ENCODE measurements at places on chromosomes 7 and 10.

DNA sequence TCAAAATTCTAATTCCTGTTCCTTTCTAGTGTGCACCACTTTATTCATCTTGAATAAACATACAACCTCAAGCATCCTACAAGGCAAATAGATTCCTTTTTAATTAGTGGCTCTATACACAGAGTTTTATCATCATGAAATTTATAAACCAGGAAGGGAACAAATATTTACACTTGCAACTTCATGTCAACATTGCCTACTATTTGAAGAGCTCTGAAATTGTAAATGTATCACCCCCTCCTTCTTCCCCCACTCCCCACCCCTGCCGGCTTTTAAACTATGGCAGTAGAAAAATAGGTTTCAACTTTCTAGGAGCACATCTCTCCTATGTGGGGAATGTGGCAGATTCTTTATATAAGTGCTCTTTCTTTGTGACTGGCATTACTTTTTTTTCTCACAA, 49.6 kb downstream of the KAT6B start:
- DNase-seq, result no peak

DNA sequence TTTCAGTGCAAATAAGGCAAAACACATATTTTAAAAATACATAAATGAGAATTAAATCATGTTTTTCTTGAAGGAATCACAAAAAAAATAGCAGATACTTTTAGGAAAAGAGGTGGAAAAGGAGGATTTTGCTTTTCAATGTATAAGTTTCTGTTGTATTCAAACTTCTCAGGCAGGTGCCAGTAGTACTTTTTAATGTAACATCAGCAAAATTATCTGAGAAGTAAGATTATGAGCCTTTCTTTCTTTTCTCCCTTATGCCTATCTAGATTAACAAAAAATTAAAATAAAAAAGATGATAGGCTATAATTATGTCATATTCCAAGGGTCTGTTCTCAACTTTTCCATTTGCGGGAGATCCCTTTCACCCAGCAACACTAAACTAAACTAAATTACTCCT, 2.6 kb downstream of the DRGX start:
- no peak for DNase-seq

GRCh38 chr10:127080317-127080716, 116.1 kb downstream of the INSYN2A start:
- DNase-seq, result no peak

- DNase-seq, result peak; percentile 84
Measured at GRCh38 chr7:70338015-70338414, 739.7 kb downstream of the AUTS2 start.

GRCh38 chr7:157827045-157827862, 490.4 kb downstream of the DNAJB6 start:
- no peak for DNase-seq

- no peak for DNase-seq
Measured at GRCh38 chr7:143027683-143028082, 751 bp upstream of the OR9A2 start.

GRCh38 chr10:77348082-77348481, 289.5 kb downstream of the KCNMA1 start:
- no peak for DNase-seq

DNA sequence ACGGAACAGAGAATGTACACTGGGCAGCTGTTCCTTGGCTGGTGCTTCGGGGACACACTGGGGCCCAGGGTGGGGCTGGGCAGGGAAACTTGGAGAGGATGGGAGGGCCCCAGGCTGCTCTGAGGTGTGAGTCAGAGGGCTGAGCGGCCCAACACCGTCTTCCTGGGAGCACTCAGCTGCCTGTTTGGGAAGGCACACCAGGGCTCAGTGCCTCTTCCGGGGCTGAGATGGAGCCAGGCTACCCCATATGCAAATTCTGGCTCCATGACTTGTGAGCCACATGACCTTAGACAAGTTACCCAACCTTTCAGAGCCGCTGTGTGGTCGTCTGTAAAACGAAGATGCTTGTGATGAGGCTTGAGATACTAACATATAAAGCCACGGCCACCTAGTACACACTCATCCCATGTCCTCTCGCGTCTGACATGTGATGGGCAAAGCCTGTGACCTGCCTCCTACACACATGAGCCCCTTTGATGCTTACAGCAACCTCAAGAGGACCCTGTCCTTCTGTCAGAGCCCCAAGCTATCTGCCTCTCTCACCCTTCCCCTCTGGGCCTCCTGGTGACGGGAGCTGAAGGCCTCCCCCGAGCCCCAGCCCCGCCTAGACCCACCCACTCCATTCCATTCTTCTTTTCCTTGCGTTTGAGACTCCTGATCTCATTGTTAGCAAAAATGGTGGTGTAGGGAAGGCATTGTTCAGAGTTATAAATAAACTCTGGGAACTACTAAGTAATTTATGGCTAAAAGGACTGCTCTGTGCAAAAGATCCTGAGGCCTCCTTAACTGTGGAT, 26.1 kb downstream of the KLRG2 start:
- DNase-seq, result no peak

GRCh38 chr10:80964955-80965614, 427.4 kb downstream of the SH2D4B start:
- no peak for DNase-seq

DNA sequence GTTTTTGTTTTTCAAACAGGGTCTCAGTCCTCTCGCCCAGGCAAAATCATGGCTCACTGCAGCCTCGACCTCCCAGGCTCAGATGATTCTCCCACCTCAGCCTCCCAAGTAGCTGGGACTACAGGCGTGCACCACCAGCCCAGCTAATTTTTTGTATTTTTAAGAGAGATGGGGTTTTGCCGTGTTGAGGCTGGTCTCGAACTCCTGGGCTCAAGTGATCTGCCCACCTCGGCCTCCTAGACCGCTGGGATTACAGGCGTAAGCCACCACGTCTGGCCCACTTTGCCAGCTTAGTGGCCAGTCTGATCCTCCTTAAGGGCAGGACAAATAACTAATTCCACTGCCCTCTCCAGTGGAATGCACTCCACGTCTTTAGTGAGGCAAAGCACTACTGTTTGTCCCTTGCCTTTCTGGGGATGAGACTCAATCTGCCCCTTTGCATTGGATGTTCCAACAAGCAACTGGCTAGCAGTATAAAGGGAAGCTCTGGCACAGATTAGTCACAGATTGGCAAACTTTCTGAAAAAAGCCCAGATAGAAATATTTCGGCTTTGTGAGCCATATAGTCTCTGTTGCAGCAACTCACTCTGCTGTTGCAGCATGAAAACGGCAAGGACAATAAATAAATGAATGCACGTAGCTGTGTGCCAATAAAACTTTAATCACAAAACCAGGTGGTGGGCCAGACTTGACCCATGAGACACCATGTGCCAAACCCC, 143.8 kb upstream of the RHEB start:
- DNase-seq, result no peak

- DNase-seq, result no peak
Measured at GRCh38 chr7:30916767-30917166, 5.1 kb downstream of the AQP1 start.

GRCh38 chr10:52283174-52283573, 30.9 kb upstream of the DKK1 start:
- DNase-seq, result no peak

DNA sequence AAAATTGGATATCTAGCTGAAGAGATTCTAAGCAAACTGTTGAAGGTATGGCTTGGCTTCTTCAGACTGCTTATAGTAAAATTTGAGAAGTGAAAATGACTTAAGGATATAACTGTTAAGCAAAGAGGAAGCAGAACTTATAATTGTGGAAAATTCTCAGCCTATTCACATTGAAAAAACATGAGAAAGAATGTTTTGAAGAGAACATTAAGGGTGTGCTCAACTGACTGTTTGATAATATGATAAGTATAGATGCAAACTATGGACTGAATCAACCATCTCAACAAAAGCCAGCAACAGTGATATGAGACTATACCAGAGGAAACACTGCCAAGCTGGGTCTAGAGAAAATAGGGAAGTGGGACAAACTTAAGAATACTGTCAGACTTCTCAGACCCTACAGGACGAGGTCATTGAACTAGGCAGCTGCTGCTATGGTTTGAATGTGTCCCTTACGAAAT, 133.1 kb upstream of the PPP1R3A start:
- no peak for DNase-seq

DNA sequence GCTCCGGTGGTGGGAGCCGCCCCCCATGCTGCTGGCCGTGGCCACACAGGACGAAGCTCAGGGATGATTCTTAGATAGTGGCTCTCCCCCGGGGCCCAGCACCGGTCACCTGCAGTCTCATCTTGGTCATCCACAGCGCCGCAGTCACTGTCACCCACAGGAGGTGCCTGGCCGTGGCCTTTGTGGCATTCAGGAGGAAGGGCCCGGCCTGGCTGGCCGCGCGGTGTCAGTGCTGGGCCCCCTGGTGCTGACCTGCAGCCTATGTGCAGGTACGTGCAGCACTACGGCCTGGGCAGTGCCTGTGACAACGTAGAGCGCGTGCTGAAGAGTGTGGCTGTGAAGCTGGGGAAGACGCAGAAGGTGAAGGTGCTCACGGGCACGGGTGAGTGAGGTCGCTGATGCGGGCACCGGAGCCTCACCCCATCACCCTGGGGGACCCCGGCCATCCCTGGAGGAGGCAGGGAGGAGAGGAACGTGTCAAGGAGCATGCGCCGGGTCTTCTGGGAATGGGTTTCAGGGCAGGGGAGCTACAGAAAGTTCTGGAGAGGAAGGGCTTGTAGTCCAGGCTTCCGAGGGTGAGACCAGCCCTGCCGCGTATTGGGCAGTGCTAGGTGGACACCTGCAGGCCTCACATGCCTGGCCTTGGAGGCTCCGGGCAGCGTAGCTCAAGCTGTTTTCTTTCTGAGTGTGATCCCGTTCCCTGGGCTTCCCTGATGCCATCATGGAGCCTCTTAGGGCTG, 5.0 kb downstream of the SPRN start:
- no peak for DNase-seq

DNA sequence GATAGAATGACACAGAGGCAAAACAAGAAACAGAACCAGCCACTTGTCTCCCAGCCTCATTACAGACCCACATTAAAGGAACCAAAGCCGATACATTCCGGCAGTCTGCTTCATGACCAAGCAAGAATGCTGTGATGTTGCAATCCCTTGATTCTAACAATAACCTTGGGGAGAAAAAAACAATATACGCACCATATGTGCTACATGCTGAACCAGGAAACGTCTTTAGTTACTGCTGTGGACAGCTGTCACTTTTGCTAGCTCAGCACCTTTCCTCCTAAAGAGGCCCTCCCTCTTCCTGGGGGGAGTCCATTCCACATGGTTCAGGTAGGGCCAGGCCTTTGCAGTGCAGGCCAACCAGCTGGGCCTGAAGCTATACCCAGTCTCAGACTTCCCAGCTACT, 79.1 kb downstream of the PRTFDC1 start:
- no peak for DNase-seq

DNA sequence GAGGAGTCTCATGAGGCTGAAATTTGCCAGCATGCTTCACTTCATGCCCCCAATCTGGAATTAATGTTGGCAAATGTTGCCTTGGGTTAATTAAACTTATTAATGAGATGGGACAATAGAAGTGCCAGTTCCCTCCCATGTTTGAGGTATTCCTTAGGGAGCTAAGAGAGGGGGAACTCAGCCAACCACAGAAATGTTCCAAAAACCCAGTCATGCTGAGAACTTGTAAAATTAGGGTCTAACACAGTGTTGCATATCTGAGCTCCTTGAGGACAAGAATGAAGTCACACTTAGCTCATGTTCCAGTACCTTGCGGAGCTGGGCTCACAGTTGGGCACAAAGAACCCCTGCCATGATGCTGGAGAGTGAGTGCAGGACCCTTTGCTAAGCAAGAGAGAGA, 89.4 kb downstream of the OAT start:
- DNase-seq, result no peak

- no peak for DNase-seq
Measured at GRCh38 chr10:113379091-113379490, 173.8 kb upstream of the HABP2 start.

- DNase-seq, result no peak
Measured at GRCh38 chr7:13198036-13198435, 510.6 kb downstream of the ARL4A start.

DNA sequence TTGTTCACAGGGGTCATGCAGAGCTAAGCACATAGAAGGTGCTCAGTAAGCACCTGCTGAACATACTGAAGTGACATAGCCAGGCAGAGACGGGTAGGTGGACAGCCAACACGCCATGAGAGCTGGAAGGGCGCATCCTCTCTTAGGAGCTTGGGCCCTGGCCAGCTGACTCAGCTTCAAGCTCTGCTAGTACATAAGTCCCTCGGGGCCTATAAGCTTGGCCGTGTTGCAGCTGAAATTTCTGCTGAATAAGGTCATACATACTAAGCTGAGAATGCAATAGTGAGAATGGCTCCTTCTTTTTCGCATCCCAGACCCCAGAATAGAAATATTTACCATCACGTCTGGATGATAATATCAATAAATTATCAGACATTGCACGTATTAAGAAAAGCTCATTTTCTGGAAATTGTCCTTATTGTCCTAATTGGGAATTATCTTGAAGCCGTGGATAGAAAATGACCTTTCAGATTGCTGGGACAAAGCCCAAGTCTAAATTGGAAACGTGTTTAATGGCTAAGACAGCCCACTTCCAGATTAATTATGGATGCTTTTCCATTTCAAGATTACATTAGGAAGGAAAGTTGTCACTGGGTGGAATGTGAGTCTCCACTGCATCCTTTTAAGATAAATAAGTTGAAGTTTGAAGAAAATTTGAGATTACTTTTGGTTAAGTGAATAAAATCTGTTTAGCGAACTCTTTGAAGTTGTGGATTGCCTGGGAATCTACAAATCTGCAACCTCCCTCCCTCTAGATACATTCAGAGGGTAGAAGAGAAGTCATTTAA, 287.1 kb upstream of the C7orf33 start:
- DNase-seq, result no peak

GRCh38 chr10:56449770-56450169, 88.7 kb upstream of the ZWINT start:
- DNase-seq, result peak; percentile 38

DNA sequence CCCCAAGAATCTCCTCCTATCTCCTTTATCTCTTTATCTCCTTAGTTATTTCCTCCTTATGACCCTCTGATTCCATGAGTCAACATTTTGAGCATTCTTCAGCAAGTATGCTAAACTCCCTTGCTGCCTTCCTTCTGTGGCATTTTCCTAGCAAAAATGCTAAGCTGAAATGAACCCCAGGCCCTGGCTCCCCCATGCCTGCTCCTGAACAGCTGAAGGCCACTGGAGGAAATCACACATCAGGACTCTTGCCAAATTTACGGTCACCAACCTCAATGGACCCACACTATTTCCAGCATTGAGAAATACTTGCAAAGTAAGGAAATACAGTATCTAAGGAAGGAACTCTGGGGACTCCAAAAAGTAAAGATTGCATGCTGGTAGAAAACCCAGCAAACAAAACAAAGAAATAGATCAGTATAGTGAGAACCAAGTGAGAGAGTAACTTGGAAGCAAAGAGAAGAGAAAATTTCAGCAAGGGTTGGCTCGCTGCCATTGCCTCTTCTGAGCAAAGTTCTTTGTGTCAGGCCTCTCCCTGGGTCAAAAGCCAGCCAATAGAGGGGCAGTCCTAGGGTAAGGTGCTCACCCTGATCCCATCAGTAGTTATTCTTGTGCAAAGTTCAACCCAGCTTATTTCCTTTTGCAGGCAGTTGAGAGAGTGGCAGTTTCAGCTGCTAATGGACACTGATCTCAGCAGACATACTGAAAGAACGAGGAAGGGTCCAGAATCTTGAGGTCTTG, 5.1 kb upstream of the PLEKHS1 start:
- no peak for DNase-seq
